ENCODE measurements at places on chromosomes 5 and 9.

GRCh38 chr5:9765419-9766140, 135.4 kb upstream of the TAS2R1 start:
- DNase-seq, result no peak

DNA sequence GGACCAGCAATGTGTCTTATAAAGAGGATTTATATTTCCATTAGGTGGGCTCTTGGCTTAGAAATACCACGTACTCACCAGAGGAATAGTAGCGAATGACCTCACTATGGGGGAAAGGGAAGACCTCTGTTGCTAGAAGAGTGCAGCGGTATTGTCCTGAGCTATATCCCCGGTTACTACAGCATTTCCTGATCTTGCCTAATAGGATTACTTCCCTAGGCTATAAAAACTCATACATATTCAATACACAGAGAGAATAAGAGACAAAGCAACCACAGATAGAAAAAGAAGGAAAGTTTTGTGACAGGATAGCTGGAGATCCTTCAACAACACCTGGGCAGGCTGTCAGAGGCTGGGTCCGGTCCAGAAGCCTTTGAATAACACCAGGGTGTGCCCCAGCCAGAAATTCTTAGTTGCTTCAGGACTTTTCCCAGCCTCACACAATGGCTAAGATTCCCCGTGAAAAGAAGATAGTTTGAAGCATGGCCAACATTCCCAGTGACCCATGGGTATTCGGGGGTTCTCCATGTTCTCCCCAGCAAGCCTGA, 85.4 kb downstream of the TRIM36 start:
- no peak for DNase-seq

- no peak for DNase-seq
Observed at GRCh38 chr5:179817890-179818745, 2.6 kb upstream of the SQSTM1 start.

GRCh38 chr5:112681481-112681908, 56.2 kb upstream of the APC start:
- DNase-seq, result no peak

- no peak for DNase-seq
Observed at GRCh38 chr5:57406641-57407040, 76.0 kb downstream of the ACTBL2 start.

DNA sequence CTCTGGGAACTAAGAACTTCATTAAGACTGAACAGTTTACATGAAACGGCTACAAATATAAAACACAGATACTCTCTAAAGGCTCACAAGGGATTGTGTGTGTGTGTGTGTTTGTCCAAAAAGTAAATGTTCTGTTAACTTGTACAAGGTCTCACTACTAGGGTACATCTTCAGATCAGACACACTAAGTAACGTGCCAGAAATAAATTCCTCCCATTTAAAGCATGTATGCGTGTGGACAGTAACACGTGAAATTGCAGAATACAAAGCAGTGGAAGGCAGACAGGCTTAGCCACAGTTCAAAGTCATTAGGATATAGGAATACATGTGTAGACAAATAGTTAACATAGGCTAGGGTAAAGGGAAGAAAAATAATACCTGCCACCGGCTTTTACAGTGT, 1.8 kb downstream of the BNC2 start:
- no peak for DNase-seq

DNA sequence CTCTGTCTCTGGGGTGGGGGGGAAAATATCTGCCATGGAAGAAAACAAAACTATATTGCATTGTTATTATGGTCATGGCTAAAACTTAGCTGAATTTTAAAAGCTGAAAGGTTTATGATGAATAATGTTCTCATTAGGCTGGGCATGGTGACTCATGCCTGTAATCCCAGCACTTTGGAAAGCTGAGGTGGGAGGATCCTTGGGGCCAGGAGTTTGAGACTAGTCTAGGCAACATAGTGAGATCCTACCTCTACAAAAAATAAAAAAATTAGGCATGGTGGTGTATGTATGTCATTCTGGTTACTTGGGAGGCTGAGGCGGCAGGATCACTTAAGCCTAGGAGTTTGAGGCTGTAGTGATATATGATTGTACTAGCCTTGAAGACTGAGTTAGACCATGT, 44.5 kb downstream of the IPO11 start:
- DNase-seq, result no peak

DNA sequence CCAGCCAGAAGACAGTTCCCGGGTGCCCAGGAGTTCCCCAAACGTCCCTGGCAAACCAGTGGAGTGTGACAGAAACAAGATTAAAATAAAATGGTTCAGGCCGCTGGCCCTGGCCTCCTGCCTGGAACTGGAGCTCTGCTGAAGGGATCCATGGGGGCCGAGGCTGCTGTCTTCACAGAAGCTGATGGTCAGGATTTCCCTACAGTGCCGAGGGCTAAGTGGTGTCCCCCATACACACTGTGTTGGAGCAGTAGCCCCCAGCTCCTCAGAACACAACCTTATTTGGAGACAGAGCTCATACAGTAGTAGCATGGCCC, 55.9 kb downstream of the MRPL36 start:
- no peak for DNase-seq

DNA sequence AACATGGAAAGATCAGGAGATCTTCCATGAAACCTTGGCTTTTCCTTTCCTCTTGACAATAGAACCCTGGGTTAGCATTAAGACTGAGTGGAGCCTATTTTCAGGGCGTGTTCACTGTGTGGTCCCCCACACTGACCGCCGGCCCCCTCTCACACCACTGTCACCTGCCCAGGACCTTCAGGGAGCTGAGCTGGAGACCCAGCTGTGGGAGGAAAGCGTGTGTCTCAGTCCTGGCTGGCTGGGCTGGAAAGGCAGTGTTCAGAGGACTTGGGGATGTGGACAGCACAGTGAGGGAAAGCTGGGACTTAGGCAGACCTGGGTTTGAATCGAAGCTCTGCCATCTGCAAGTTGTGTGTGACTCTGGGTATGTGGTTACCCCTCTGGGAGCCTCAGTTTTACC, 268.1 kb downstream of the NSG2 start:
- DNase-seq, result no peak

DNA sequence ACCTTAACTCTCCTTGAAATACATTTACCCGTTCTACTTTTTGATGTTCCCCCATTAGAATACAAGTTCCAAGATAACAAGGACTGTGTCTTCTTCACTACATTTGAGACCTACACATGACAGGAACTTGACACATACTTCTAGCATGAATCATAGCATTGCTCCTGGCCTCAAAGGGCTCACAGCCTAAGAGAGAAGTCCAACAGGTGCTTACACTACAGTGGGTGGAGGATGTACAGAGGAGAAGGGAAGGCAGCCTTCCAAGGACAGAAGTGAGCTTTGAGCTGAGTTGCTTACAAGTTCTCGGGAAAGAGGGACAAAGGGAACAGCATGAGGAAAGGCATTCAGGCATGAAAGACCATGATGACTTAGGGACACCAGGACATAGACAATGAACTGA, 56.9 kb upstream of the MSX2 start:
- DNase-seq, result no peak

DNA sequence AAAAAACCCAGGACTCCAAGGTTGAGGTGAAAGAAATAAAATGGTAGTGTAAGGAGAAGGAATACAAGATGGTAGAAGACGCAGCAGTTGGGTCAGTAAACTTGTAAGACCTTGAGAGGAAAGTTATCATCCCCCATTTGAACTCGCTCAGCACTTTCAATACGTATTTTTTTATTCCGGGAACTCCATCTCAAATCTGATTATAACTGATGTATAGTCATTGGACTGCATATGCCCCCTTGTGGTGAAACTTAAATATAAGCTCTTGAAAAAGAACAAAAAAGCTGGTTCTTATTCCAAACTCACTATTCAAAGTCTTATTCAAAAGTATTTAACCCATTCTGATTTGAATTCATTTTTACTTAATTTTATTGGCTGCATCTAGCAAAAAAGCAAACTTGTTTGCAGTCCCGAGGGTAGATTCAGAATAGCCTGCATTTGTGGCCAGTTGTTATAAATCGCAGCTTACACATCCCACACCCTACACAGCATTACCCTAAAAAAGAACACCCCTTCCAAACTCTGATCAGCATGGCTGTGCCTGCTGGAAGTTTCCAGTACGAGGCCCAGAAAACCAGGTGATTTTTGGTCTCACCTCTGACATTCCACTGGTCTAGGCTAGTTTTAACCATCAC, 118.0 kb downstream of the ESM1 start:
- peak; percentile 86 for DNase-seq

DNA sequence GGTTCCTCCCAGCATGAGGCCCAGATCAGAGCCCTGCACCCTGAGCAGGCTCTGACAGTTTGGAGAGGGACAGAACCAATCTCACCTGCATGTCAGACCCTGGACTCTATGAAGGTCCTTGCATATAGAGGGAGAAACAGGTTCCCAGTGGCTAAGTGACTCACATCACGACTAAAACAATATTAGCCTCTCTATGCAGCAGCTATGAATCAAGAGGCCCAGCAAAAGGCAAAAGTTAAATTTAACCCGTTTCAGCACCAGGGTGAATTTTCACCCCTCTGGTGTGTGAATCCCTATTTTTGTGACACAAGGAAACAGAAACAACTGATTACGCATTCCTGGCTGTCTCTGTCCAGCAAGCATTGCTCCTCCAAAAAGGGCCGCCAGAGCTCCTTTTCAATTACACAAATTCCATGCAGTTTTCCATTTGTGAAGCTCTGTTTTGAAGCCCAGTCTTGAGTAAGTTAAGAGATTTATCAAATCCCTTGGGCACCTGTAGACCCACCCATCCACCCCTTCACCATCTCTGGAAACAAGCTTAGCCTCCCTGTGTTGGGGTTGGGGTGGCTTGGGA, 136.6 kb downstream of the GABBR2 start:
- DNase-seq, result no peak

DNA sequence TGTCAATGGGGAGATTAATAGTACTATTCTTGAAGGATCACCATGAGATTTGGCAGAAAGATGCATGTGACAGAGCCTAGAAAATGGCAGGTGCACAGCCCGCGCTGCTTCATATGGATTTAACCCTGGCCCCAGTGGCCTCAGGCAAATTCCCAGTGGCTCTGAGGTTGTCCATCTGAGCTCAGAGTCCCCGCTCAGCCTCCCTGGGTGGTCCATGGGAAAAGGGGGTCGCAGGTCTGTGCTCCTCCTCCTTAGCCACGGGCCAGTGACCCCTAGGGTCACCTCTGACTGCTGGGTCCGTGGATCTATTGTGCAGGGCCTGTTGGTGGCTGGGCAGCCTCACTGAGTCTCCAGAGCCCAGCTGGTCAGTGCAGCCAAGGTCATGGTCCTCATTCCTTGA, 93.3 kb upstream of the BOD1 start:
- no peak for DNase-seq

DNA sequence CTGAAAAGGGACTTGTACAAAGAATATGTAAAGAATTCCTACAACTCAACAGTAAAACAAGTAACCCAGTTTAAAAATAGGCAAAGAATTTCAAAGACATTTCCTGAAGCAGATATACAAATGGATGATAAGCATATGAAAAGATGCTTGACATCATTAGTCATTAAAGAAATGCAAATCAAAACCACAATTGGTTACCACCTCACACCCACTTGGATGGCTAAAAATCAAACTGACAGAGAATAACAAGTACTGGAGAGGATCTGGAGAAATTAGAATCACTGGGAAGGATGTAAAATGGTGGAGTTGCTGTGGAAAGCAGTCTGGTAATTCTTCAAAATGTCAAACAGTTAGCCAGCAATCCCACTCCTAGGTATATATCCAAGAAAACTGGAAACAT, 12.5 kb upstream of the FOXE1 start:
- DNase-seq, result no peak

DNA sequence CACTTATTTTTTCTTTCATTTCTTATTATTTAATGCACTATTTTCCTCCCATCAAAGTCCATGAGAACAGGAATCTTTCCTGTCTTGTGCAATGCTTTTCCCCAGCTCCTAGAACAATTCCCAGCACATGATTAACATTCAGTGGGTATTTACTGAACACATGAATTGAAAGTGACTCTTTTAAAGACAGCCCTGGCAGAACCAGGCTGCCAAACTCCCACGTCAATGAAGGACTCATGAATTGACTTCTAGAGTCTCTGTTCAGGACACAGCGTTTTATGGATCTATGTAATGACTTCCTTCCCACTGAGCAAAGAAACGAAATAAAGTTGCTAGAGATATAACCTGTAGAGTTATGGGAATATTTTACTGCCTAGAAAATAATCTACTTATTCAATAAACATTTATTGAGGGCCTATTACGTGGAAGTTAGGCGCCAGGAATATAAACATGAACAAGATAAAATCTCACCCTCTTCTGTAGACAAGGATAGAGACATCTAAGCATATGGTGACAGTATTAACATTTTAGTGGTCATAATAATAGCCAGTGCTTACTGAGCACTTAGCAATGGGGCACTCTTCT, 485.9 kb upstream of the KLF4 start:
- no peak for DNase-seq

GRCh38 chr9:69090946-69091345, 55.4 kb downstream of the FXN start:
- DNase-seq, result no peak

GRCh38 chr5:167348251-167348926, 943.1 kb upstream of the WWC1 start:
- no peak for DNase-seq

- peak; percentile 21 for DNase-seq
Observed at GRCh38 chr9:4725706-4726442, 15.1 kb downstream of the AK3 start.

DNA sequence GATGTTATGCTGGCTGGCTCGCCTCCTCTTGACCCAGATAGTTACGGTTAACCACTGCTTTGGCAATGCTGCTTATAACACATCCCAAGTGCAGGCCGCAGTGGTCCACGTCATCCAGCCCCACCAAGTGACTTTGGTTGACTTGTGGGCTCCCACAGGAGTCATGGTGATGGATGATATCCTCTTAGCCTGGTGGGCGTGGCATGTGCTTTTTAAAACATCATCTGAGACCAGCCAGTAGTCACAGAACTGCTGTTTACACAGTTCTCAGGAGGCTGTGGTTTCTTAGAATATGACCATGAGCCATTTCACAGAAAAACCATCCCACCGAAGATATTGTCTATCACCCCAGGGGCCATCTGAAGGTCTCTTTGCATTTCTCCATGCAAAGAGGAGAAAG, 216.9 kb downstream of the SH3GL2 start:
- peak; percentile 15 for DNase-seq

GRCh38 chr5:151805414-151806223, 33.9 kb downstream of the G3BP1 start:
- no peak for DNase-seq

GRCh38 chr9:69645488-69645887, 26.7 kb downstream of the APBA1 start:
- no peak for DNase-seq

GRCh38 chr5:2860101-2860500, 108.6 kb upstream of the IRX2 start:
- no peak for DNase-seq
